ENCODE measurements at places on chromosomes 7 and 10. TPM values are rescaled to one million over a fixed set of nuclear protein-coding genes. Genes with fewer than 3 reads are reported as not detected.

SPDYE9 gene
- polyA plus RNA-seq, result not detected

TUBB8 gene
- 0.10 TPM for polyA plus RNA-seq

ADCY1 gene
- 0.12 TPM for polyA plus RNA-seq

OPN1SW gene
- polyA plus RNA-seq, result not detected

FRMPD2 gene
- polyA plus RNA-seq, result not detected

CDHR1 gene
- polyA plus RNA-seq, result not detected

TDRD1 gene
- not detected for polyA plus RNA-seq

DHX32 gene
- polyA plus RNA-seq, result 29.7 TPM

GRCh38 chr7:132877573-132877972, 204.3 kb downstream of the CHCHD3 start:
- DNase-seq, result no peak

- DNase-seq, result no peak
These were observed 24.3 kb downstream of the ABCB4 start for GRCh38 chr7:87451187-87451586.

DNA sequence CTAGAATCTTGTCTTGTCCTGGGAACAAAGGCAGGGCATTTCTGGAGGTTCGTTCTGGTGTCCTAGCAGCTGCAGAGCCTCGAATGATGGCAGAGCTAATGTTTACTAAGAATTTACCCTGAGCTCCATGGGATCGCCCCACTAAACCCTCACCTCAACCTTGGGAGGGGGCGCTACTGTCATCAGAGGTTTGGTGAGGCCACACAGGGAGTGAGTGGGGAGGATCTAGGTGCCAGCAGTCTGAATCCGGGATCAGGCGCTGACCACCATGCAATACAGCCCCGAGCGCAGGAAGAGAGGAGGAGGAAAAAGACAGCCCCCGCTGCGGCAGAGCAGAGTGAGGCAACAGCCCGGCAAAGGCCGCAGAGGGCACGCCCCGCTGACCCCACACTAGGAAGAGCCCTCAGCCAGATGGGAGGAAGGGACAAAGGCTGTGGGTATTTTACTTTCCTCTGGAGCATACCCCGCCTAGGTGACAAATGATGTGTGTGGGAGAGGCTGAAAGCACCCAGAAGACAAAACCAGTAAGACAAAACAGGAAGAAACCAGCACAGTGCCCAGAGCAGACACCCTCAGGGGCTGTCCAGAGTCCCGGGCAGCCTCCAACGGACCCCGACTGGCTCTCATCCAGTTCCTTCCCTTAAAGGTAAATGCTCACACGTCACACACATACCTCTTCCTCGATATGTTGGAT, 103.5 kb downstream of the FAM53B start:
- DNase-seq, result no peak

DNA sequence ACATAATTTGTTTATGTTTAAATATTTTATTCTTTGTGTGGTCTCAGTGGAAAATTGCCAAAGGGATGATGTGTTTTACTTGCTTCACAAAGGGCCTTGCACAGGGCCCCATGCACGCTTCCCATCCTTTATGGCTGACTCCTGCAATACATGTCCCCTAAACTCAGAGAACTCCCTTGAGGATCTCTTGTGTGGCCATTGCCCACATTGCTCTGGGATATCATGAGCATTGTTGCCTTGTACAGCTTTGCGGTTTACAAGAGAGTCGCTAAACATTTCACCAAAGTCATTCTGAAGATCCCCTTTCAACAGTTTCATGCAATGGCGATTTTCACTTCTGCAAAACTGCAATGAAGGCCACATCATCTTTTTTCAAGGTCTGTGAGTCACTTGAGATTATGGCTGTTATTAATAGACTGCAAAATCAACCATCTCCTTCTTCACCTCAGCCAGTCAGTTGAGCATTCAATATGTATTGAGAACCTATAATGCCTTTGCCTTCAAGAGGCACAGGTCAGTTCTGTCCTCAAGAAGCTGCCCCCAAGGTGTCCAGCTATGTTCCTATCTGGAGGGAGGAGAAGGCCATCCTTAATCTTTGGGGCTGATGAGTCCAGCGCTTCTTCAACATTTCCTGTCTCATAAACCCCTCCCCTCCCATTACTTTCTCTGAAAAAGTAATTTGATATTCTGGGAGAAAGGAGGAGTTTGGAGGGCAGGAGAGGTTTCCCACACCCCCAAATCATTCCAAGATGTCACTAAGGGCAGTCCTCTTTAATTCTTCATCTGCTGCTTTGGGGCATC, 108.1 kb downstream of the CCDC71L start:
- DNase-seq, result no peak

DNA sequence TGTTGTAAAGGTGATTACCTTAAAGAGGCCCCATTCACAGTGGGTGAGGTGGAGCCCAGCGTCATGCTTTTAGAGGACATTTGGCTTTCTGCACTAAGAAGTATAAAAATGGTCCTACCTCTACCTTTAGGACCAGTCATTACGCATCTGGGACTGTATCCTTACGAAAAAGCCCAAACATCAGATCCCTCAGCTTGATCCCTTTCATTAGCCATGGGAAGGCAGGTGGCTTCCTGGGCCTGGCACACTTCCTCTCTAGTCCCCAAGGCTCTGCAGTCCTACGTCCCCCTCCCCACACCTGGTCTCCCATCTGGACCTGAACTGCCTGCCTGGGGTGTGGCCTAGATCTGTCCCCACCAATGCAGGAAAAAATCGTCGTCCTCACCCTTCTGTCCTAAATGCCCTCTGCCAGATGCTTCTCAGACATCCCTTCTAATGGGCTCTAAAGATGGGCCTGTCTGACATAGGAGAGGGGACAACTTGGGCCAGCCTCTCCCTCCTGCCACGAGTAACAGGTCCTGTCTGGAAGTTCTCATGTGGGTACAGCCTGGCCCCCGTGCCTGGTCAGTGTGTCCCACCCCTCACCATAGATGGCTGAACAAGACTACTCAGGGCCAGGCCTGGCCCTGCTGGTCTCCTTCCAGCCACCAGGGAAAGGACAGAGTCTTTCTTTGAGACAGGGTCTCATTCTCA, 11.8 kb upstream of the SLC18A3 start:
- DNase-seq, result no peak

DNA sequence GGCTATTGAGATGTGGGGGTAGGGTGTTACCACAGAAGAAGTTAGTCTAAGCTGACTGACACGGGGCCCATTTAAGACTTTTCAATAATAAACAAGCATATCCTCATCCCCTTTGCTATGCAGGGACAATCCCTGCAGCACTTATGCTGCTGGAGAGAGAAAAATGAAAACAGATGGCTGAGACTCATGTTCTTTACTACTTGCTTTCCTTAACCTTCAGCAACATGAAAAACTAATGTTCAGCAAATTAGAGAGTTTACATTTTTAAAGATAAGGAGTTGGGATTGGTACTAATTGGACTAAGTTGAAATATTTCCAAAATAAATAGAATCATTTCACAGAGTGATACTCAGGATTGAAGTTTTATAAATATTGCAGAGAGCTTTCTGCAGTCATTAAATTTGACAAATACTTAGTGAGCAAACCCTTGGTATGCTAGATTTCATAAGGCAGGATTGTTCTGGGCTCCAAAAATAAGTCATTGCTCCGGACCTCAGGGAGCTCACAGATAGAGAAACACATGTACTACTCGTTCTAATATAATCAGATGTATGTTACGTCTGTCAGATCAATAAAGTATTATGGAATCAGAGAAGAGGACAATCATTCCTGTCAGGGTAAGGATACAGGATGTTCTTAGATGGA, 147.1 kb upstream of the LRRN3 start:
- peak; percentile 83 for DNase-seq

- no peak for DNase-seq
These were observed 128.7 kb downstream of the DYNC1I1 start for GRCh38 chr7:95901006-95901405.

DNA sequence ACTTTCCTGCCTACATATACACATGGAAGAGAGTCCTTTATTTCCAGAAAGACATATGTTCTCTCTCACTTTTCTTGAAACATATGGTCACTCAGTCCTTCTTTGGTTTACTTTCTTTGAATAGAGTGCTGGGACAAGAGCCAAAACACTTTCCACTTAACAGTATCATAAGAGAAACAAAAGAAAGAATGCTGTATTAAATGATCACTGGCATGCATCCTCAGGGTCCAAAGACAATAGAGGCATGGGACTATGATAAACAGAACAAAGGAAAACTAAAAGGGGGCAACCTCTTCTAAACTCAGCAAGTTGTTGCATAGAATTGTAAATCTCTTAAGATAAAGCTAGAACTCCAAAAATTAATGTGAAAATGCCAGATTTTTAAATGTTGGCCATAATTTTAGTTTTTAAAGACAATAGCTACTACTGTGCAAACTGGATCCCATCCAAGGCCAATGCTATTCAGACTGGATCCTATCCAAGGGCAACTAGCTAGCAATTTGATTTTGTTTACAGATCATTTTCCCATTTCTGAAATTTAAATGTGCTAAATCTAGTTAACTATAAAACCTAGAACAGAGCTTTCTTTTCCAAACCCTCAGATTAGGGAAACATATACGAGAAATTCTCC, 687.5 kb downstream of the SORCS3 start:
- DNase-seq, result no peak

DNA sequence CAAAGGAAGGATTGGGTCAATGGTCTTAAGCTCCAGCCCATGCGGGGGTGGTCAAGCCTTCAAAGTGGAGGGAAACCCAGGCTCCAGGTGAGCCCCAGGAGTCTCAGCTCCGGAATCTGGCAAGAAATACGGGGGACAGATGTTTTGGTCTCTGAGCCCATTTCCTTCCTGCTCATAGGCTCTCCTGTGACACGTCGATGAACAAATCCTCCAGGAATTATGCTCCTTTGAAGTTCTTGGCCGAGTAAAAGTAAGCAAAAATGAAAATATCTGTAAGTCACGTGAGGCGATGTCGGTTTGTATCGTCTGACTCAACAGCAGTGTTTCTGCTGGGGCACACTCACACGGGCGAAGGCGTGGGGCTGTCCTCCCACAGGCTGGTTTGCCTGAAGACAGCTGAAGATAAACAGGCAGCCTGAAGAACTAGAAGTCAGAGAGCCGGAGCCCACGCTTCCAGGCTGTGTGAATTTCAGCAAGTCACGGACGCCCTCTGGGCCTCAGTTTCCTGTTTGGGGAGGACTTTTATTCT, 52.6 kb upstream of the SMNDC1 start:
- DNase-seq, result peak; percentile 78

DNA sequence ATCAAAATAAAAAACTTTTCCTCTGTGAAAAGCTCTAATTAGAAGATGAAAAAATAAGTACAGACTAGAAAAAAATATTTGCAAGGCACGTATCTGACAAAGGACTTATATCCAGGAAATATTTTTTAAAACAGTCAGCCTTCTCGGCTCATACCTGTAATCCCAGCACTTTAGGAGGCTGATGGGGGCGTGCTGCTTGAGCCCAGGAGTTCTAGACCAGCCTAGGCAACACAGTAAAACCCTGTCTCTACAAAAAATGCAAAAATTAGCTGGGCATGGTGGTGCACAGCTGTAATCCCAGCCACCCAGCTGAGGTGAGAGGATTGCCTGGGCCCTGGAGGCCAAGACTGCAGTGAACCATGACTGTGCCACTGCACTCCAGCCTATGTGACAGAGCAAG, 542.8 kb downstream of the PARD3 start:
- no peak for DNase-seq

DNA sequence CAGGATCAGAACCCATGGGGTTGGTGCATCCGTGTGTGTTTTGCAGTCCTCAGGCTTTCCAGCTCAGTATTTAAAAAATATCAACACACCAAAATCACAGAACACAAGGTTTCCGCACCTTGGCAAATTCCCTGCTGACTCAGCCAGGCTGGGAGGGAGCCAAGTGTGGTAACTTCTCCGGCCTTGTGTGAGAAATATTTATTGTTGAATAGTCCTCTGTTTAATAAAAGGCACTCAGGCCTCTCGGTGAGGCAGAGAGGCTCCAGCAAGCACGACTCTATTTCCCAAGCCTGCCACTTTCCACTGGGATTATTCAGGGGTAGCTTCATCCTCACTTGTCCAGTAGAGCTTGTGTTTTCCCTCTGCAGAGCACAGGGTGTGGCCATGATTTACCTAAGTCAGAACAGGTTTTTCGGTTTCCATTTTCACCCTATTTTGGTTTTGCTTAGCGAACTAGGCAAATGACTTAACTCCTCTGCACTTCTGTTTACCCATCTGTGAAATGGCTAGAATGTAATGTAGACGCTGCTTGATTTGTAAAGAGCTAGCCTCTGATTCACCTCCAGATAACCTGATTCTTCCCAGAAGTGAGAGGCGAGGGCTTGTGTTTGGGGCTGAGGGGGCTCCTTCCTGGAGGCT, 13.0 kb upstream of the CHST15 start:
- peak; percentile 73 for DNase-seq

- no peak for DNase-seq
These were observed 367.7 kb downstream of the BBS9 start for GRCh38 chr7:33497051-33497450.

DNA sequence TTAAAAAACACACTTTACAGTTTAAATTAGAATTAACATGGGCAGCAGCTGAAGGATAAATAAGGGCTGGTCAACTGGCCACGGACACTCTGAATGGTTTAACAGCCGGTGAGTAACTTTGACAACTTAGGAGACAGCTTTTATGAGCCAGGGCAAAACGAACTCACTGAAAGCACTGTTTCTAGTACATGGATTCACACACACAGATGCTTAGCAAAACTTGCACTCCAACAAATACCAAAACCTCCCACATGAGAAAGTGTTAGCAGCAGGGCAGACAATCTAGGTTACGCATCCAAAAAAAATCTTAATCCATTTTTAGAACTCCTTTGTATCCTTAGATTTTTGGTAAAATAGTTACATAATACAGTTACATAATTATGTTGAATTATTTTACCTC, 486.4 kb downstream of the PHTF2 start:
- DNase-seq, result no peak

DNA sequence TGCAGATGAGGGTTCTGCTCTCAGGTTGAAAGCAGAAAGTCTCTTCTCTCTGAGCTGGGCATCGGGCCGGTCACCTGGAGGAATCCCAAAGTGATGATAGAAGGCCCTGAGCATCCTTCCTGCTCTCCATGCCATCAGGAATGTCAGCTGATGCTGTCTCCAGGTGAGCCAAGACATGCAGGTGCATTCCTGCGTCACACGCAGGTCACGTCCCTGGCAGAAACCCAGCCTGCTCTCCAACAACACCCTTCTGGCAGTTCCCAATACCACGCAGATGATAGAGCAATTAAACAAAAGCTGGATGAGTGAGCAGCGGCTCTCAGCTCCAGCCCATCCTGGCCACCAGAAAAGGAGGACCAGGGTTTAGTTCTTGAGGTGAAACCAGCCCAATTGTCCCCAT, 6.9 kb upstream of the WIPI2 start:
- no peak for DNase-seq

DNA sequence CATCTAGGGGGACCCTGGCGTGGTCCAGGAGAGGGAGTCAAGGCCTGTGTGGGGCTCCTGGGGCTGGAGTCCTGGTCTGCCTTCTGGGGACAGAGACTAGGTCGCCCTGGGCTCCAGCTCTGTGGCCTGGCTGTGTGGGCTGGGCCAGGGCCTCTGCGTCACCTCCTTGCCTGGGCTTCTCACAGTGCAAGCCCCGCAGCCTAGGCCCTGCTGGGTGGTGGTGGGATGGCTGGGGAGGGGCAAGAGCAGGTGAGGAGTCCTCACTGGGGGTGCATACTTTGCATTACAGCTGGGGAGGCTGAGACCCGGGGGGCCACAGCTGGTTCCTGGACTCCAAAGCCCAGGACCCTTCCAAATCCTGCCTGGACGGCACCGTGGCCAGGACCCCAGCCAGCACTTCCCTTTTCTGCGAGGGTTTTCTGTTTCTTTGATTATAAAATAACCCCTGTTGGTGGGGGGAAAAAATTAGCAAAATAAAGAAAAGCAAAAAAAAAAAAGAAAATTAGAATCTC, 23.5 kb downstream of the PWWP2B start:
- DNase-seq, result no peak

GRCh38 chr10:101244321-101245050, 15.2 kb upstream of the LBX1 start:
- peak; percentile 11 for DNase-seq

GRCh38 chr7:27247452-27248426, 5.1 kb downstream of the EVX1 start:
- DNase-seq, result no peak
